ENCODE measurements at places on chromosomes 4 and X.
A peak's percentile ranks its signal among the peaks of the same experiment; 100 is the strongest.

- no peak for DNase-seq
Observed at GRCh38 chrX:7925867-7926472, 1.2 kb downstream of the PNPLA4 start.

DNA sequence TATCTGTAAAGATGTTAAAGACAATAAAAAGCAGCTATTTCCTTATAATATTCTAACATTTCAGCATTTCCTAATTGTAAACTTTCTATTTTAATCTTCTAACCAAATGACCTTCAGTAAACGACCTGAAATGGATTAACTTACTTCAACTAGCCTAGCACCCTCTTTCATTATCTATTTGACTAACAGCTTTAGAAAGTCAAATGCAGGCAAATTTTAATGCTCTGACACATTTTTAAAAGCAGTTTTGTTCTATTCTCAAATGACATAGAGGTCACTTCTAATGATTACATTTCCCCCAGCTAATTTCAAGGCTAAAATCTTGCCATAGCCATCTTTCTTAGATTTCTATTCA is 41.9 kb downstream of the SLC7A11 start:
- DNase-seq, result no peak

DNA sequence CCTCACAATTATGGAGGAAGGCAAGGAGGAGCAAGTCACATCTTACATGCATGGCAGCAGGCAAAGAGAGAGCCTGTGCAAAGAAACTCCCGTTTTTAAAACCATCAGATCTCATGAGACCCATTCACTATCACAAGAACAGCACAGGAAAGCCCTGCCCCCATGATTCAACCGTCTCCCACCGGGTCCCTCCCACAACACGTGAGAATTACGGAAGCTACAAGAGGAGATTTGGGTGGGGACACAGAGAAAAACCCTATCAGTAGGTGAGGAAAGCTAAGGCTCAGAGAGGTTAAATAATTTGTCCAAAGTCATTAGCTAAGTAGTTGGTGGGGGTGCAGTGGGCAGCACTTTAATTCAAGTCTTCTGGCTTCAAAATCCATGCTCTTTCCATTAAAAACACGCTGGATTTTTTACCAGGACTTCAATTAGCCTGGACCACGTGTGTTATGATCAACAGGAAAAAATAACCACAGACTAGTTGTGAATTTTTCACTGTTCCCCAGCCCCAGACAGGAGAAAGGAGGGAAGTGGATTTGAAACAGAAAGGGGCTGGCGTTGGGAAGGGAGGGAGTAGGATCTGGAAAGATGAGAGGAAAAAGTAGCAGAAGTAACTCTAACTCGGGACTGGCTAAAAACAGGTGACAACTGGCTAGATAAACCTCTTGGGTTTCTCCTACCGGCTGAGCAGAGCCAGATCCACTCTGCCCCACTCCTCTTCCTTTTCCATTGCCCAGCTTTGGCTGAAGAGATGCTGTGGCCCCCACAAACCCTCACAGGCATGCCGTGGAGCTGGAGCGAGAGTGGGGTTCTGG is 986 bp downstream of the MTMR8 start:
- DNase-seq, result no peak

DNA sequence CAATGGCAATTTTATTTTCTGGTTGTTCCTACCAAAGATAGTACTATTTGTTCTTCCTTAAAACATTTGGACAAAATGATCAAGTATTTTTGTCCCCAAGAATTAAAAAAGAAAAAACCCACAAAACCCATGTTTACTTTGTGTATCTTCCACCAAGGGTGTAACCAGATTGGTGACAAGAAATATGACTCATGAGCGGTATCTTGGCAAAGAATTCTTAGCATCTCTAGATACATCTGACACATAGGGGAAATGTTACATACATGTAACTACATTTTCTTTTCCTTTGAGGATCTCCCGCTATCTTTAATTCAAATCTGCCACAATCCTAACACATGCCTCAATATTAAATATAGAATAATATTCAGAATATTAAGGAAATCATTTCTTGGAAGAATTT is 78.7 kb downstream of the WDFY3 start:
- no peak for DNase-seq

DNA sequence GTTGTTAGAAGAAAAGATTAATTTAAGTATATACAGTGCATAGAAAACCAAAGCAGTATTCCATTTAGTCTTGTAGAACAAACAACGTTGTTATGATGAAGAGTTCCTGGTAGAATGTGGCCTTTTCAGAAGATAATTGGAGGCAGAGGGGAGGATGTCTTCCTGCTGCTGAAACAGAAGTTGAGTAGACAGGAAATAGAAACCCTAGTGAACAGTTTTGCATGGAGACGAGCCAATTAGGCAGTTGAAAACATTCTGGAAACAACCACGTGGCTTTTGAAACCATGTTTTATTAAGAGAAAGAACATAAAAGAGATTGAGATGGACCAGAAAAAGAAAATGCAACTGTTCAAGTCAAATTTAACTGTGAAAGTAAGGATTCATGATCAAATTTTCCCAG is 325.2 kb downstream of the CAMK2D start:
- peak; percentile 22 for DNase-seq

DNA sequence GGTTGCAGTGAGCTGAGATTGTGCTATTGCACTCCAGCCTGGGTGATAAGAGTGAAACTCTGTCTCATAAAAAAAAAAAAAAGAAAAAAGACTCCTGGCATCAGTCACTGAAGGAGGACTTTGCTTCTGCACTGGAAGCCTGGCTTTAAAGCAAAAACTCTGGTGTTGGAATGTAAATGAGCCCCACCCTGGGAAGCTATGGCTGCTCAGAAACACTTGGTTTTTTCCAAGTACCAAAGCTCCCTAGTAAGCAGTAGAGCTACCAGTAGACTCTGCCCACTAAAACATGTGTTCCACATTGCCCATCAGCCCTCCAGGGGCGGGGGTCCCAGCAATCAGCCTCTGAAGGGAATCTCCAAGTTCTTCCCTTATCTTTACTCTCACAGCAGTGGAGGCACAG is 154.4 kb downstream of the SHROOM3 start:
- no peak for DNase-seq

- no peak for DNase-seq
Observed at GRCh38 chr4:89871211-89871610, 23.4 kb upstream of the MMRN1 start.

GRCh38 chr4:6095023-6095752 is 77.0 kb upstream of the C4orf50 start:
- DNase-seq, result no peak

- DNase-seq, result no peak
Observed at GRCh38 chrX:77733342-77733741, 52.7 kb downstream of the ATRX start.

DNA sequence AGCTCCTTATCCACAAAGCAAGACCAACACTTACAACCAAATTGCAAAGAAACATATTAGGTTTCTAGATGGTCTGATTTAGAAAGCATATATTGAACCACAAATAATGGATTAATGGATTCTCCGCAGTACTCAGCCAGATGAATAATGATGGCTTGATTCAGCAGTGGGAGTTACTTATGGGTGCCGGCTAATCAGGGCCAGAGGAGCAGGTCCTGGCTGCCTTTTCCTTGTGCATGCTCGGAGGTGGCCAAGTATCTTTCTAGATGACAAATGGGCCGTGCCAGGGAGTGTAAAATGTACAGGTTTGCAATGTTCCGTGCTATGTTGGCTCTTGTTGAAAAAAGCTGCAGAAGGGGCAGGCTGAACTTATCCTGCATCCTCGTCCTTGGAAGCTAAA is 70.2 kb downstream of the VCX3A start:
- no peak for DNase-seq

GRCh38 chrX:1657367-1658070 is 42.7 kb downstream of the ASMT start:
- DNase-seq, result peak; percentile 87

DNA sequence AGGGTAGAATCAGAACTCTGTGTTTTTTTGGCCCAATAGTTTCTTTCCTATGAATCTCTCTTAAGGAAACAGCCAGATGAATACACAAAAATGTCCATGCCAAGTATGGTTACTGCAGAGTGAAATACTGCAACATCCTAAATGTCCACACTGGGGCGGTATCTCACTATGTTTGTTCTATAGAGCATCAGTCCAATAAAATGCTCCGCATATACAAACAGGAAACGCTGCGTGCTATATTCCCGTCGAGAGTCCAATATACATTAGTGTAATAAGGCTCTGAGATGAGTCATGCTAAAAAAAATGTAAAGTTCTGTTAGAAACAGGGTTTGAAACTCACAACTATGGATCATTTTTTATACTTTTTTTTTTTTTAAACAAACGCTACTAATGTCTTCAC is 72.9 kb upstream of the ENOX2 start:
- no peak for DNase-seq

DNA sequence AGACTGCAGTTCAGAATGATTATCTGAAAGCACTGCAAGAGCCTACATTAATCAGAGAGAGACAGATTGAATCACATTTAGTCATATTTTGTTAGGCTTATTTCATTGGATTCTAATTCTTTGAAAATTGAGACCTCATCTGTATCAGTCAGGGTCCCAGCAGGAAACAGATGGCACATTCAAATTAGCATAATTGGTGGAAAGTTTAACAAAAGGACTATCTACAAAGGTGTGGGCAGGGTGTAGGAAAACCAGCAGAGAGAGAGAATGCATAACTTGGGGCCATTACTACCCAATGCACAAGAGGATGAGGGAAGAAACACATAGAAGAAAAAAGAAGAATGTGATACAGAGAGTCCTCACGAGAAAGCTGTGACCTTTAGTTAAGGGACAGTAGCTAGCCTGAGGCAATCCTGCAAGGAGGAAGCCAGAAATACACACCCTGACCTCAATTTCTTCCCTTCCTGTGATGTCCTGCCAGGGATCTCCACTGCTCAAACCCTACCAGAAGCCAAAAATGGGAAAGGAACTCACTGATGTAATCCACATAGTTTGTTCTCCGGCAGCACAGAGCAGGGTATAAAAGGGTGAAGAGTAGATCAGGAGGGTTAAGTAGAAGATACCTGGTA is 17.7 kb upstream of the XKRX start:
- DNase-seq, result no peak

- DNase-seq, result no peak
Observed at GRCh38 chr4:47667552-47667951, 170.3 kb downstream of the CORIN start.

DNA sequence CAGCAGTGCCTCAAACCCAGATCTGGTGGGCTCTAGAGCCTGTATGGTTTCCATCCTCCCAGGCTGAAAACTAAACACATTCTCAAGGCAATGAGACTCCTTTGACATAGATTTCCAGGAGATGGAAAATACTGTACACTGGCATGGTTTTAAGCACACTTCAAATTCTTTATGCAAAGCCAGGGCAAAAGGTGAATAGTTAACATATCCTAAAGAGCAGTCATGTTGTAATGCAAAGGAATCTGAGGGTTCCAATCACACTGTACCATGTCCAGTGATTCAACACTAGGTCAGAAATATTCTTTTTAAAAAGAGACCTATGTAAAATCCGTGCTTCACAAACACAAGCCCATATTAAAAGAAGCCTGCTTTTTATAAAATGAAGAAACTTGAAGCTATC is 195.3 kb downstream of the QDPR start:
- DNase-seq, result no peak

DNA sequence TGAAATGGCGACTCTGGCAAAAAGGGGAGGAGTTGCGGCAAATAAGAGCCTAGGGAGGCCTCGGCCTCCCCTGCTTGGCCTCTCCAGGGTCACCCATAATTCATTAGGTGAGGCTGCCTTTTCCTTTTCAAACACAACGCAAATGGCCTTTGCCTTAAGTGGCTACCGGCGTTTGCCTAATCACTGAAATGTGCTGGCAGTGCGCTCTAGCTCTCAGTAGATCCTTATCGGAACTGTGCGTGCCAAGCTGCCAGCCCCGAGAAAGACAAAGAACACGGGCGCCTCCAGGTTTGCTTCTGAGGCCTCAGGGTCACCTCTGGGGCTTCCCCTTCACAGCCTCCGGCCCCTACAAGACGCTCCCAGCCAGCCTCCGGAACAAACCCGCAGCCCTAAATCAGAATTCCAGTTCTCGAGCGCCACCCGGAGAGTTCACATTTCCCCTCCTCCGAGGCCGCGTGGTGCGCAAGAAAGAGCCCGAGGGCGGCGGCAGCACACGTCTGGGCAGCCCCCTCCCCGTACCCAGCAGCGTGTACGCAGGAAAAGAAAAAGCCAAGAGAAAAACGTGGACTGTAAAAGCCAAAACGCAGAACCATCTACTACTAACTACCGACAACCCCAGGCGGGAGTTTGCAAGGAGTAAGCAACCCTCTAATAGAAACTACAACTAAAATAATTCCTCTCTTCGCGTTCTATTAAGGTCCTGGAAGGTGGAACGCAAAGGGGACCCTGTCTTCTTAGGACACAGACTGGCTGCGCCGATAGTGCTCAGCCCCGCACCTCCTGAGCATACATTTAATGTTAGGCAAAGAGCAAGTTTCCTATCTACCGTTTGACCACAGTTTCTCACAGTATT is 76.5 kb upstream of the BCOR start:
- DNase-seq, result no peak

DNA sequence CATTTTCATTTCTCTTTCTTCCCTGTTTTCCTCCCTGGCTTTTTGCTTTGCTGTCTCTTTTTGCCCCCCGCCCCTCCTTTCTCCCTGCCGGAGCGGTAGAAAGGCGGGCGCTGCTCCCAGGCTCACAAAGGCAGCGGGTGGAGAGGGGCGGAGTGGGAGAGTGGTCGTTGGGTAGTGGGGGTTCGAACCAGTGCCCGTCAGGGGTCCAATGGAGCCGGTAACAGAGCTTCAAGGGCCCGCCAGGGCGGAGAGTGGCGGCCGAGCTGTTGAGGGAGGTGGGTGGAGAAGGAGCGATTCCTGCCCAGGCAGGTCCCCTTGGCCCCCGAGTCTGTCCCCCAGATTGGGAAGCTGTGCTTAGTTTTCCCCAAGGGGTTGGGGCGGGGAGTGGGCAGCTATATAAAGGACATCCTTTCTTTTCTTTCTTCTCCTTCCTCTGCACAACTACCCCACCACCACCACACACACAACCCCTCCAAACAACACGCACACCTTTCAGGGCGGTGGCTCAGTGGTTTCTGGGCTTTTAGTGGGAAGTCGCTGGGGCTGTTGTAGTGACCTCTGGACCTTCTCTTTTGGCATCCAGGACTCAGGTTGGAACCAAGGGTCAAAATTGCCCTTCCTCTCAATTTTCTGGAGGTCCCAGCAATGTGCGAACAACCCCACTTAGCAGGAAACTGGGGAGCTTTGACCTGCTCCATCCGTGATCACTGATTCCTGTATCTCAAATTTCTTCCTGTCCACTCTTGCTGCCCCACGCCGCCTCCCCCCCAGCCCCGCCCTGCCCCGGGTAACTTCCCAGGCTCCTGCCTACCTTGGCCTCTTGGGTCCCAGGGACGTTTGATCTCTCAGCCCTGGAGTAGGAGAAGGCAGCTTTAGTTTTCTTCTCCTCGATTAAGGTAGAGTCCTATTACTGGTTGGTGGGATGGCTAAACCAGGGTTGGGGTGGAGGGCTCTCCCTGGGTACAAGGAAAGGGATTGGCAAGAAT is 1.9 kb downstream of the EFNB1 start:
- no peak for DNase-seq
